ENCODE measurements at places on chromosomes 5 and 9.

- DNase-seq, result no peak
Observed at GRCh38 chr5:157965989-157966388, 107.0 kb upstream of the CLINT1 start.

- no peak for DNase-seq
Observed at GRCh38 chr9:98306384-98307145, 51.1 kb upstream of the TBC1D2 start.

GRCh38 chr5:172700365-172701290, 59.6 kb downstream of the NEURL1B start:
- DNase-seq, result no peak

GRCh38 chr5:178576591-178577351, 13.4 kb downstream of the COL23A1 start:
- DNase-seq, result no peak

GRCh38 chr9:96025995-96026602, 150.6 kb downstream of the ERCC6L2 start:
- no peak for DNase-seq

DNA sequence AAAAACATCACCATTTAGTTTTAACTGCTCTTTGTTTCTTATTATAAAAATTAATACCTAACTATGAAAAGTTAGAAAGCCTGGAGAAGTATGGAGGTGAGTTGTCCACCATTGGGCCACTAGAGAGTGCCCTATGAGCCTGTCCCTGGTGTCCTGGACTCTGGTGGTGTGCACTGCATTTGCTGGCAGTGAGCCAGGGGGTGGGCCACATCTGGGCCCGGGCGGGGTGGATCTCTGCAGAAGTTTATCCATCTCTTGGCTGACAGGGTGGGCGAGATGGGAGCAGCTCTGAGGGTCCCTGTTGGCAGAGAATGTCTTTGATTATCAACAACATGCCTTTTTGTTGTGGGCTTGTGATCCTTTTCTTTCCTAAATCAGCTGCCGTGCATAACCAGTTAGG, 8.2 kb downstream of the TENT4A start:
- DNase-seq, result no peak

DNA sequence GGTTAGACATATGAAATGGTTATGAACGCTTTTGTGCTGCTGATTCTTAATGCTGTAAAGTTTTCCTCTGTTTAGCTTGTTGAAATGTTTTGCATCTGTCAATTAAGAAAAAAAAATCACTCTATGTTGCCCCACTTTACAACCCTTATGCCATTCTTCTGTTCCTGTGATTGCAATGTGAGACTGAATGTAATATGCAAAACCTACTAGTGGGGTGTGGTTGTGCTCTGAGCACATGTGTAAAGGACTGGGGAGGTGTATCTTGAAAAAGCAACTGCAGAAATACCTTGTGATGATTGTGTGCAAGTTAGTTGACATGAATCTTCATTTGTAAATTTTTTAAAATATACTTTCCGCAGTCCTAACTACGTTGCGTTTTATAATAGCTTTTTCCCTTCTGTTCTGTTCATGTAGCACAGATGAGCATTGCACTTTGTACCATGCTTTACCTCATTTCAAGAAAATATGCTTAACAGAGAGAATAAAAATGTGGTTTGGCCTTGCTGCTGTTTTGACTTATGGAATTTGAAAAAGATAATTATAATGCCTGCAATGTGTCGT, 357.0 kb upstream of the PIK3R1 start:
- DNase-seq, result no peak

DNA sequence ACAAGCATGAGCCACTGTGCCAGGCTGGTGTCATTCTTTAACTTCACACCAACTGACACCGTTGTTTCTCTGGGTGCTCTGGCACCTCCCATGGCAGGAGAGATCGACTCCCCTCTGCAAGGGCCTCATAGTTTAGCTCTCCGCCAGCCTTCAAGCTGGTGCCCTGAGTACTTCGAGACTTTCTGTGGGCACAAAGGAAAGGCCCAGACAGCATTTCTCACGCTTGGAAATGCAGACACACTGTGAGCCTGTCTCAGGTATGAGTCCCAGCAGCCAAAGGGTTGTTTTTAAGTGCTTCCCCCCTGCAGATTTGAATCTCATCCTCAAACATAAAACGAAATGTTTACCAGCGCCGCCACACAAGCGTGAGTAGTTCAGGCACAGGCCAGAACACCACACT, 11.1 kb upstream of the TCF7 start:
- peak; percentile 55 for DNase-seq

DNA sequence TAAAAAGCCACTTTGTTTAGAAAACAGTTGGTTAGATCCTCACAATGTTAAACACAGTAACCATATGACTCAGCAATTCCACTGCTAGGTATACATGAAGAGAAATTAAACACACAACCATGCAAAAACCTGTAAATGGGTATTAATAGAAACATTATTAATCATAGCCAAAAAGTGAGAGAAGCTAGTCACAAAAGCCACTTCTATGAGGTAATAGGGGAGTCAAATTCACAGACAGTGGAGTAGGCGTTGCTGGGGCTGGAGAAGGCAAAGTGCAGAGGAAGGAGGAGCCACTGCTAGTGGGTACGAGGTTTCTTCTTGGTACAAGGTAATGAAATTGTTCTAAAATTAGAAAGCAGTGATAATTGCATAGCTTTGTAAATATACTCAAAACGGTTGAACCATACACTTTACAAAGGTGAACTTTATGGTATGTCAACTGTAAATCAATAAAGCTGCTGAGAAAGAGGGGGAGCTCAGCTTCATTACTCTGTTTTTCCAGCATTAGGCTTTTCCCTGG, 364.4 kb downstream of the GADD45G start:
- DNase-seq, result peak; percentile 62

- DNase-seq, result no peak
Observed at GRCh38 chr9:20262611-20263010, 359.7 kb downstream of the MLLT3 start.

DNA sequence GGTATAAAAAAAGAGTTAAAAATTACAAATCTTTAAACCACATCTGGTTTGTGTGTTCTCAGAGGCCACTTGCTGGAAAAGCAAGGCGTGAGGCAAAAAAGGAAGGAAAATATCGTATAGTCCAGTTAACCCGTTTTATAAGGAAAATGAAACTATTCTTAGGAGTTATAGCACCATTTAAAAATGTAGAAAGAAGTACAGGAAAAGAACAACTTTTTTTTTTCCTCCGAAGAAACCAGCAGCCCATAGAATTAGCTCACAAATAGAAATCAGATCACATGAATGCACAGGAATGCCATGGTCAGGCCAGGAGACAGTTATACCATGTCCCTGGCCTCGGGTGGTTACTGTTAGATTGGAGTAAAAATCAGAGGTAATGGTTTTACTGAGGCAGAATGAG, 241.6 kb downstream of the FBXL7 start:
- DNase-seq, result no peak

GRCh38 chr9:4011054-4011453, 288.8 kb downstream of the GLIS3 start:
- DNase-seq, result no peak

- DNase-seq, result no peak
Observed at GRCh38 chr5:108531367-108532128, 149.7 kb upstream of the FBXL17 start.

DNA sequence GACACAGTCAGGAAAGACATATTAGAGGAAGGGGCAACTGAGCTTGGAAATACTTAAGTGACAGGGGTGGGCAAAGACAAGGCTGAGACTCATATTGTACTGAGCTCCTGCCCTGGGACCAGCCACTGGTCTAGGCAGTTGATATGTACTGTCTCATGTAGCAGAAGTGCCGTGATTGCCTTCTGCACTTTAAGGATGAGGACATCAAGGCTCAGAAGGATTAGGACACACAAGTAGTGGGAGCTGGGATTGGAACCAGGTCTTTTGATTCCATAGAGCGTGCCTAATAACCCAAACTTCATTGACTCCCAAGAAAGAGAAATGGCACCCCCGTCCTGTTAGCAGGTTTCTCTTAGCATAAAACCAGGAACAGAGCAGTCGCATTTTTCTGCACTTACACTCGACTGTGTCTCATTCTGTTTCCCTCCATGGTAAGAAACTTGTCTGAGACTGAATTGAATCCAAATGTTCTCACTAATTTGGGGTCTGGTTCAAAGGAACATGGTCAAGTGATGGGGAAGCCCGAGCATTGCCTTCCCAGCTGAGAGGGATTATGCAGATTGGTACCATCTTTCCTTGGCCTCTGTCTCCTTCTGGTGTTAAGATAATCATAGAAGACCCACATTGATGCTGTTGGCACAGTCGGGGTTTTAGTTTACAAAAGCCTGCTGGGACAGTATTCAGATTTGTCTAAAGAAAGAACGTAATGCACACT, 70.4 kb downstream of the ANGPTL2 start:
- no peak for DNase-seq

- no peak for DNase-seq
Observed at GRCh38 chr5:115389799-115390382, 93.4 kb upstream of the CCDC112 start.

GRCh38 chr9:127183814-127184582, 61.6 kb upstream of the ANGPTL2 start:
- DNase-seq, result no peak

DNA sequence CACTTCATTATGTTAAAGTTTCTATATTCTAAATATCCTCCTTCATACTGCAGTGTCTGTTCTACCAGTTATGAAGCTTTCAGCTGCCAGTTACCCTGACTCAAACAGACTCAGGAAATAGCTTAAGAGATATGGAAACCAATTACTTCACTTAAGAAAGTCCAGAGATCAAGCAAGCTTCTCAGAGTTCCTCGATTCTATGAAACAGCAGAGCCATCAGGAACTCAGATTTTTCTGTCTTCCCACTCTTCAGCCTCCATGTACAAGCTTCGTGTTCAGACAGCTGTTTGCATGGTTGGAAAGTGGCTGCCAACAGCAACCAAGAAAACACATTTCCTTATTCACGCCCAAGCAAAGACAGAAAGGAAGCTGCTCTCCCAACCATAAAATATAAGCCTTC, 216.1 kb downstream of the ACTL7B start:
- DNase-seq, result no peak

GRCh38 chr5:134142806-134143205, 28.3 kb downstream of the TCF7 start:
- DNase-seq, result no peak

DNA sequence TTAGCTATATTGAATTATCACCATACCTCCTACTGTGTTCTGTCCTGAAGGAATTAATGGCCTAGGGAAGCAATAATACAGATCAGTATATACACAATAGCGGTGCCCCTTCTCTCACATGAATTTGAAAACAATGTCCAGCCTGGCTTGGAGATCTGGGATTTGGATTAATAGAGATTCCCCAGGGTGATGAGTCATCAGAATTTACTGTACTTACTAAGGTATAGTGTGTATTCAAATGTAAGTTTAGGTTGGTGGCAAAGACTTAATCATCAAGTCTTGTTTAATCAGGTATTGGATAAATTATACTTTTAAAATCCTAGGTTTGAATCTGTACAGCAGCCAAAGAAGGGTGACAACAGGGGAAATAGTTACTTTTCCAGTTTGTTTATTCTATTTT, 121.5 kb downstream of the FEM1C start:
- no peak for DNase-seq

- DNase-seq, result no peak
Observed at GRCh38 chr9:27383524-27383923, 86.6 kb upstream of the EQTN start.

DNA sequence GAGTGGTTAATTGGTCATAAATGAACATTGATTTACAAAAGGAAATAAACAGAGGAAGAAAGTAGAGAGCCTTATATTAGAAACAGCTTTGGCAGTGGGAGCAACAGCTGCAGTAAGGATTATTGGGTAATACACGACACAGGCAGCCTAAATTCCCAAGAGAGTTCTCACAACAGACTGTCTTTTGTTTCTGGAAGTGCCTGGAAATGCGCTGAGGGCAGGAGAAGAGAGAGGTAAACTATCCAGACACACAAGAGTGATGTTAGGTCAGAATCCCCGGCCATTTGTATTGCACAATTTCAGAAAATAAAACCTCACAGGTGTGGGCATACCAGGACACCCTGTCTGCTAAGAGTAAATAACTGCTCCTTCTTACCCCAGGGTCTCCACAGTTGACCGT, 450.4 kb upstream of the CTNND2 start:
- no peak for DNase-seq

- DNase-seq, result no peak
Observed at GRCh38 chr9:75671354-75671753, 219.1 kb upstream of the PCSK5 start.

DNA sequence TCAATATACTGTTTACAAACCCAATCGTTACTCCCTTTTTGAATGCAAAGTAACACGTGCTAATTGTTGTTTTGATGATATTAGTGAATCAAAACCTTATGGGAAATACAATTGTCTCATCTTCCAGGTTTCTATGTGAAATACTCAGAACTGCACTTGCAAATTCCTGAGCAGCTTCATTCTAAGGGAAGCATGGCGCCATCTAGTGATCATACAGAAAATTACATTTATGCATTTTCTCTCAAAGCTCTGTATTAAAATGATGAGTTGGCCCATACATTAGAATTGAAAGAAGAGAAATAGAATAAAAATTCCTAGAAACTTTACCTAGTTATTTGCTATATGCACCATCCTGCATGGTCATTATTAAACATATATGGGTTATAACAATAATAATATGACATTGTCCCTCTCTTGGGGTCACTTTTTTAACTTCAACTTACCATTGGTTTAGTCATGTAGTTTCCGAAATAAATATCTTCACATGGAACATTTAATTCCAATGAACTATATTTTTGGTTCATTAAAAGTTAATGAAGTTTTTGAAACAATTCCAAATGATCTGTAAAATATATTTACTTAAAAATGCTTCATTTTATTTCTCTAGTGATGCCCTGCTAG, 220.0 kb downstream of the PDE4D start:
- DNase-seq, result no peak

DNA sequence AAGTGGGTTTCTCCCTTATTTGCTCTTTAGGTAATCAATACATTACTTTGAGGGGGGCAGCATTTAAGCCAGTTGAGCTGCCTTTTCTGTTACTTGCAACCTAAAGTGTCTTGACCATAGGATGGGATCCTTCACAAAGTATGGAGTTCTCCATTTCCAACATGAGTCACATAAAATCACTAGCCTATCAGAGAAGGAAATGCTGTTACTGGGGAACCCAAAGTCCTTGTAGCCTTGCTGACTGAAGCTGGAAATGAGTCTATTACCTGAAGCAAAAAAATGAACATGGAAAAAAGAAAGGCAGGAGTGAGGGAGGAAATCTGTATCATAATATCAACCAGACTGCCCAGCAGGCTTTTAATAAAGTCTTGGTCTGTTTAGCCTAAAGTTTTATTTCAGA, 42.8 kb upstream of the SLIT3 start:
- no peak for DNase-seq

- no peak for DNase-seq
Observed at GRCh38 chr5:1919750-1920149, 37.0 kb upstream of the IRX4 start.

All from stimulated activated CD4-positive, alpha-beta T cell treated with anti-CD3 and anti-CD28 coated beads, Interleukin-4, amount 100 ng/mL, for 24 hours (primary cell).